ENCODE measurements at places on chromosomes 3 and 15. TPM values are rescaled to one million over a fixed set of nuclear protein-coding genes. Genes with fewer than 3 reads are reported as not detected.

DNA sequence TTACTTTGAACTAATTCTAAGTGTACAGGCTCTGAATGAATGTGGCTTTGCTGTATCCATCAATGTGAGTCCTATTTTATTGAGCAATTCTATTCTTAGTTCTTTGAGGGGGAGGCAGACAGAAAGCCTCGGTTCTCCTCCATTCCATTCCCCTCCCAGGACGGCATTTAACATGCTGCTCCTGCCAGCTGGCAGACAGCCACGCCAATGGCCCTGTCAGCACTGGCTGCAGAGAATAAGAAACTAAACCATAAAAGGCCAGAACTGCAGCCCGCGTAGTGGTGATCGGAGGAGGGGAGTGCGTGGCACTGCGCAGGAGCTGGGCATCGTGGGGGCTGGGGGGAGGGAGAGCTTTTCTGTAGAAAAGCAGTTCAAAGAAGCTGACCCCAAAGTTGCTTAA lies 76.0 kb upstream of the HACD2 start:
- peak; percentile 93 for DNase-seq

GRCh38 chr15:101394056-101394630 lies 95.4 kb downstream of the PCSK6 start:
- DNase-seq, result no peak

Gene WWTR1
- 42.6 TPM for total RNA-seq

Gene CLRN1
- not detected for total RNA-seq

DNA sequence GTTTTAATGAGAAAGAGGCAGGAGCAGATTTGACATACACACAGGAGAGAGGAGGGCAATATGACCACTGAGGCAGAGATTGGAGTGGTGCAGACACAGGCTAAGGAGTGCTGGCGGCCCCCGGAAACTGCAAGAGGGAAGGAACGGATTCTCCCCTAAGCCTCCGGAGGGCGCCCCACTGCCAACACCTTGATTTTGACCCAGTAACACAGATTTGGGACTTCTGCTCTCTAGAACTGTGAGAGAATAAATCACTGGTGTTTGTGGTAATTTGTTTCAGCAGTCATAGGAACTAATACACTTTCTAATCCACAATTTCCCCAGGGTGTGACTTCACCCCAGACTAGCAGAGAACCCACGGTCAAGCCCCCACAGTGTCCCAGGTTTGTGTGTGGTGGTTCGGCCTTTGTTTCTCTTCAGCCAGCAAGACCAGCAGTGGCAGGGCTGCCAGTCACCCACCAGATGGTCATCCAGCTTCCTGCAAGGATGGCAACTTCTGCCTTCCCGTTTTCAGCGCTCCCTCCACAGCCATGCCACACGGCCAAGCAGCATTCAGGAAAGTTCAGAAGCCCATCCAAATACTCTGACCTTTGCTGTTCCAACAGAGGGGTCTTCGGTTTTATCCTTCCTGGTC lies 23.6 kb upstream of the TSPAN3 start:
- DNase-seq, result no peak
